ENCODE measurements at places on chromosomes 13 and 19. TPM values are rescaled to one million over a fixed set of nuclear protein-coding genes. Genes with fewer than 3 reads are reported as not detected.
A peak's percentile ranks its signal among the peaks of the same experiment; 100 is the strongest.

GRCh38 chr19:4232614-4233281, 3.4 kb downstream of the EBI3 start:
- H3K4me3 ChIP-seq: no peak overlapping the region
- H3K27me3 ChIP-seq: peaks cover 11% of the 10 kb centered on the region
- no peak overlapping the region for H3K27ac ChIP-seq
- no peak for DNase-seq
- no peaks in the 10 kb centered on the region for H3K36me3 ChIP-seq

- H3K36me3 ChIP-seq: peaks cover 6% of the 10 kb centered on the region
- H3K27ac ChIP-seq: no peak overlapping the region
- peaks cover 1% of the 10 kb centered on the region for H3K4me1 ChIP-seq
- no peaks in the 10 kb centered on the region for H3K27me3 ChIP-seq
- no peak for DNase-seq
Observed at GRCh38 chr13:39965309-39965708, 309.8 kb downstream of the COG6 start.

DNA sequence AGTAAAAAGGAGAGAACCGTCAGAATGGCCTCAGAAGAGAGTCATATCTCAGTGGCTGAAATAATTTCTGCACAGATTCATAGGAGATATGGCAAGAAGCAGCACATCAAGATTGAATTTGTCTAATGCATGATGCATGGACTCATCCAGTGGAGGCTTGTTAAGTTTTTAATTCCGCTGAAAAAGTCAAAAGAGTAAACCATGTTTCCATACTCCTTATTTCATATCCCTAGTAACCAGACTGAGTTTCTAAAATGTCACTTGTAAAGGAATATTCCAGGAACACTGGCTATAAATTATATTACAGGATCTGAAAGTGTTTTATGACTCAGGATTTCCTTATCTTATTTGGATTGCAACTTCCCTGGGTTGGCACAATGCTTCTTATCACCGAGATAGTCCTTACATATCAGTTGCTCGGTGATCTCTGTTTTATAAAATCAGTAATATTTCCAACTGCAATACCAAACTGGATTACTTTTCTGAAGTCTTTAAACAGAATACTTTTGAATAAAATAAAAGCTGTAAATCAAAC, 180.2 kb upstream of the TSC22D1 start:
- no peaks in the 10 kb centered on the region for H3K36me3 ChIP-seq
- H3K27ac ChIP-seq: no peak overlapping the region
- H3K27me3 ChIP-seq: no peaks in the 10 kb centered on the region
- H3K4me1 ChIP-seq: peaks cover 13% of the 10 kb centered on the region

DNA sequence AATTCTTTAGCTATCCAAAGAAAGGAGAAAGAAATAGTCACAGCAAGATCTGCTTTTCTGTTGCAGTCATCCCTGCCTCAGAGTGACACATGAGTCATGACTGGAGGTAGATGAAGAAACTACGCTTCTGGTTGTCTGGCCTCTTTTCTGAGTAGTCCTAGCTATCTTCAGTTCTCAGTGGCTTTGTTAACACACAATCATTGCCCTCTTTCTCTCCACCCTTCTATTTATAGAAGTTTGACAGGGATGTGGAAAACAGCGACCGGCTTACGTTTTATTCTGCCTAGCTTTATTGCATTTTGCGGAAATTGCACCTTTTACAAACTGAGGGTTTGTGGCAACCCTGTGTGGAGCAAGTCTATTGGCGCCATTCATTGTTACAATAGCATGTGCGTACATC, 26.7 kb downstream of the SPATA13 start:
- H3K36me3 ChIP-seq: no peaks in the 10 kb centered on the region
- H3K4me1 ChIP-seq: peaks cover 2% of the 10 kb centered on the region
- no peak for DNase-seq
- H3K27ac ChIP-seq: no peak overlapping the region
- H3K4me3 ChIP-seq: no peak overlapping the region

The GFY gene
- not detected for total RNA-seq

The ARL11 gene
- total RNA-seq: not detected

- peak; percentile 74 for DNase-seq
- H3K27me3 ChIP-seq: peaks cover 6% of the 10 kb centered on the region
- H3K4me3 ChIP-seq: peak overlapping the region; percentile 83
Observed at GRCh38 chr13:30112602-30113435, 194.5 kb downstream of the KATNAL1 start.

GRCh38 chr13:83100237-83100636, 782.0 kb downstream of the SLITRK1 start:
- no peak overlapping the region for H3K4me3 ChIP-seq
- DNase-seq: no peak
- no peaks in the 10 kb centered on the region for H3K27me3 ChIP-seq

GRCh38 chr13:45875951-45876350, 24.4 kb upstream of the SIAH3 start:
- H3K27ac ChIP-seq: no peak overlapping the region
- no peak overlapping the region for H3K4me3 ChIP-seq
- H3K4me1 ChIP-seq: no peaks in the 10 kb centered on the region
- H3K27me3 ChIP-seq: peaks cover 34% of the 10 kb centered on the region
- no peaks in the 10 kb centered on the region for H3K36me3 ChIP-seq

The ZSCAN18 gene
- total RNA-seq: 29.3 TPM

GRCh38 chr13:35791184-35791851, 314.8 kb upstream of the MAB21L1 start:
- no peaks in the 10 kb centered on the region for H3K36me3 ChIP-seq
- H3K4me1 ChIP-seq: no peaks in the 10 kb centered on the region
- no peak overlapping the region for H3K27ac ChIP-seq
- H3K4me3 ChIP-seq: no peak overlapping the region

The IGFL2 gene
- total RNA-seq: 0.72 TPM

The NCR1 gene
- not detected for total RNA-seq

DNA sequence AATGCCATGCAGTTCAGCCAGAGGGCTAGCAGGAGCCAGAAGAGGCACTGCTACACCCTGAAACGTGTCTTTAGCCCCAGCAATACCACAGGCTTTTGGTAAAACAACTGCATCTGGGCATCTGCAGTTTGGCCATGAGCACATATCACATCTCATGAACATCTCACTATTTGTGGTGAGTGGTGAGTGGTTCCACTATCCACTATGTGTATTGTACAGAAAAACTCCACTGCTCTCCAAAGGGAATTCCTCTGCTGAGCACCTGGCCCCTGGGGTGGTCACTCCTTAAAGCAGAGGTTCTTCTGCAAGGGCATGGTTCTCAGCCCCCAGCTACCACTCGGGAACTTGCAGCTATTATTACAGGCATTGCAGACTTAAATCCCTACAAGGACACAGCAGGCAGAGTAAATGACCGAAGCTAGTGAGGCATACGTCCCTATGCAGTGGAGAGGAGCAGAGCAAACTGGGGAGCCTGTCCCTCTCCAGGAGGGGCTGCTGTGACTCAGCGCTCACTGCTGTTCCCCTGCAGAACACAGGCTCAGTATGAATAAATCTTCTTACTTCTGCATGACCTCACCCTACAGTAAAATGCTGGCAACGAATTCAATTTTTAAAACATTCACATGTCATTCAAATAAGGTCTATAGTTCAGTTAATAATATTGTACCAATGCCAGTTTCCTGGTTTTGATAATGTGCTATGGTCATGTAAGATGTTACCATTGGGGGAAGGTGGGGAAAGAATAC, 332.4 kb upstream of the ZNF507 start:
- H3K4me3 ChIP-seq: no peak overlapping the region
- H3K36me3 ChIP-seq: no peaks in the 10 kb centered on the region
- H3K4me1 ChIP-seq: no peaks in the 10 kb centered on the region
- peaks cover 4% of the 10 kb centered on the region for H3K27me3 ChIP-seq
- no peak overlapping the region for H3K27ac ChIP-seq

- H3K4me3 ChIP-seq: peak overlapping the region; percentile 91
- peaks cover 8% of the 10 kb centered on the region for H3K36me3 ChIP-seq
- peaks cover 56% of the 10 kb centered on the region for H3K4me1 ChIP-seq
- no peaks in the 10 kb centered on the region for H3K27me3 ChIP-seq
Observed at GRCh38 chr19:49560358-49560900, 19.9 kb downstream of the NOSIP start.

The SIAH3 gene
- total RNA-seq: 0.10 TPM

The LSM4 gene
- 46.6 TPM for total RNA-seq
